Large intestine (tissue), 12 donors: ENCODE measurements at places on chromosomes 7 and 10.
A peak's percentile ranks its signal among the peaks of the same experiment; 100 is the strongest.

DNA sequence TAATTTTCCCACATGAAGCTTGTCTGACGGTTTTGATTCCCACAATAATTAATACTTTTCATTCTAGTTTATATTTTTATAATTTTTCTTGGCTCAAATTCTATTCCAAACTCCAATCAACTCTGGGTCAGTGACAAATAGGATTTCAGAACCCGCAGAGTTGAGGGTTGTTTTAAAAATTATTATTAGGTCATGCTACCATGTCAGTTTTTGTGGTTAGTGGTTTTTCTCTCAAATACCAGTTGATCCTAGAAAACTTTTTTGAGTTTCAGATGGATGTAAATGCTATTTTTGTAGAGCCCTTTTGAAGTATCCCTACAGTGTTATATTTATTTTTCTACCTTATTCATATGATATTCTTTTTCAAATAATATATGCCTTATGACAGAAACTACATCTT, 237.4 kb downstream of the SEMA3D start:
- no peak for DNase-seq

DNA sequence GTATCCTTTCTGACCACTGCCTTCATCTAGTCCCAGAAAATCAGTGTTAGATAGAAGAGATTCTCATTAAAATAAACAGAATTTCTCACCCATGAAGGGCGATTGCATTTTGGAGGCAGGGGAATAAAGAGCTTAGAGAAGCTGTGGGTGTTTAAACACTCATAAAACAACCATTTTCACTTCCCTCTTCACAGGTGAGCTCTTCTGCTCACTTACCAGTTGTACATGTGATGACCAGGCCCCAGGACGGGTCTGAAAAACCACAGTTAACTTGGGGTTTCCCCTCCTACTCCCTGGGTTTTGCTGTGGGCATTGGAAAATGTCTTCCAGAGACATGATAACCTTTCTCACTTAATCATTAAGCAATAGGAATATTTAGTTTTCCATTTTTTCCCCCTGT, 411.6 kb upstream of the DPP6 start:
- DNase-seq, result no peak

GRCh38 chr10:24039897-24040296, 169.0 kb upstream of the KIAA1217 start:
- peak; percentile 81 for DNase-seq

- no peak for DNase-seq
Observed at GRCh38 chr10:76175533-76176165, 744.2 kb downstream of the LRMDA start.

DNA sequence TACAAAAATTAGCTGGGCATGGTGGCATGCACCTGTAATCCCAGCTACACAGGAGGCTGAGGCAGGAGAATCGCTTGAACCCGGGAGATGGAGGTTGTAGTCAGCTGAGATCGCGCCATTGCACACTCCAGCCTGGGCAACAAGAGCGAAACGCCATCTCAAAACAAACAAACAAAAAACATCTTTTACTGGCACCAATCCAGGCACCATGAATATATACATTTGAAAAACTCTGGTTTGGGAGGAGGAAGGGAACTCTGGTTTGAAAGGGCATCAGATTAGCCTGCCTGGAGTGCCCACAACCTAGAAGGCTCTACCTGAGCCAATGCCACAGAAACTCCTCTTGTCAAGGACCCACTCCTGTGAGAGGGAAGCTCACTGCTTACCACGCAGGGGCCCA, 15.9 kb downstream of the POLL start:
- DNase-seq, result no peak

- DNase-seq, result peak; percentile 13
Observed at GRCh38 chr10:109474812-109475211, 448.5 kb downstream of the XPNPEP1 start.

DNA sequence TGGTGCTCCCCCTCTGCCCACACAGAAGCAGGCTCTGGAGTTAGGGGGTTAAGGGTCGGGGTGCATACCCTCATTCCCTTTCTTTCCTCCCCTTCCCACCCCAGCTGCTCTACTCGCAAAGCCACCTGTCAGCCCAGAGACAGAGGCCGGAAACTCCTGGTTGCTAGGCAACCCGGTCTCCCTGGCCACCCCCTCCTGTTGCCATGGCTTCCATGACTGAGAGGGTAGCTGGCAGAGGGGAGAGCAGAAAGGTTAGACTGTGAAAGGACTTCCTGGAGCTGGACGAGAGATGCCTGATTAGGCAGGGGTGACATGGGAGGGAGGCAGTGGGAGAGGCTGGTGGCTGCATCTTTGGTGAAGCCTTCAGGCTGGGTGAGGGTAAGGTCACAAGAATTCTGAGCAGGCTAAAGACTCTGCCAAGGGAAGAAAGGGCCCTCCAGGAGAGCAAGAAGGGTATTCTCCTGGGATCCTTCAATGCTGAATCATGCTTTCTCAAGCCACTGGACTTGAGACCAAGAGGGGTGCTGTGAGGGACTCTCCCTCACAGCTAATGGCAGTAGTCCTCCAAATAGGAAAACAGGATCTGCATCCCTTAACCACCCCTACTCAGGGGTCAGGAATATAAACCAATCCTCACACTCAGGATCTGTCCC, 5.4 kb downstream of the PSD start:
- no peak for DNase-seq

DNA sequence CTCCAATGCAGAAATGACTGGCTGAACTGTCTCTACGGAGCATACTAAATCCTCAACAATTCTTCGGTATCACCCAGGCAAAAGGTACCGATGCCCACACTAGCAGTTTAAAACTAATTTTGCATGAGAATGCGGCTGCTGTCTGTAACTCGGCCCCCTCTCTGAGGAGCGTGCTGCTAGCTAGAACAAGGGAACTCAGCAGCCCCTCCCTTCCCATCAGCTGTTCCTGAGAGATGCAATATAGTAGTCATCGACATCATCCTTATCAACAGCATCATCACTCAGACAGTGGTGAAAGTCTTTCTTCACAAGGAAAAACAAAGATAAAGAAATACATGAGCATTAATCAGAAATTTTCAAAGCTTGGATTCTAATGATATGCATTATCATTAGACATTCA, 189.1 kb upstream of the FRMD4A start:
- no peak for DNase-seq

DNA sequence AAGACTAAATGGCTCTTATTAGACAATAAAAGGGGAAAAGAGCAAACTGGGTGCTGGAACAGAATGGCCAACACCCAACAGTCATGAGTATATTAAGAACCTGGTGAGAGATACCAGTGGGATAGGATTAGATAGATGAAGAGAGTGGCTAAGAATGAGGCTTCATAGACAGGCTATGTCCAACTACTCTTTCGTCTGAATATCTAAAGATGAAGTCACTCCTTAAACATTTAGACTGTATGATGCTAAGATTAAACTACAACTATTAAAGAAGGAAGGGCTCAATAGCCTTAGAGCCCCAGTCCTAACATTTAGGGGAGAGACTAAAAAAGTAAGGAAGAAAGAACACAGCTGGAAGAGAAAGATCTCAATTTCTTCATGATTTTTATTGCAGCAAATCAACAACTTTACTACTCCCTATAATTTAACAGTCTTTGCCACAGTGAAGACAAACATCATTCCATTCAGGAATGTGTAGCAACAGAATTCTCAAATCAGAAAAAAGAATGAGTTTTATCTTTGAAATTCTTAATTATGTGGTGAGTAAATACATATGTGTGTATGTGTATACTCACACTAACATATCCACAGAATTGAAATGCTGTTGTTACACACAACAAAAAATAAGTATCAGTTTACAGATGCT, 45.6 kb downstream of the CACNA2D1 start:
- DNase-seq, result no peak

DNA sequence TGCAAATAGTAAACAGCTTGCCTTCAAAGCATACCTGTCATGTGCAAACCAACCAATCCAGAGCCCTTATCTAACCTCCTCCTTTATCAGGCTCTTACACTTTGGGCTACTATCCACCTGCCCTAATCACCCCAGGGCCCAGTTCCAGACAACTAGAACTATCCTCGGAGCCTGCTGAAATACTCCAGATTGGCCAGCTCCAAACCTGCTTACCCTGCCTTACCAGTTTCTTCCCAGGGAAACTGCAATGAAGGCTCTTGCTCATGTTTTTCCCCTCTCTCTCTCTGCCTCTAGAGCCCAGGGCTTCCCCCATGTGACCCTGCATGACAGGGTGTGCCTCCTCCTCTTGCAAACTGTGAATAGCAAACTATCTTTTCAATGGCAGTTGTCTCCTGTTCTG, 81.4 kb upstream of the CAPZA2 start:
- DNase-seq, result peak; percentile 66

GRCh38 chr10:3116508-3117100, 49.3 kb downstream of the PFKP start:
- DNase-seq, result no peak

GRCh38 chr10:98429320-98430072, 14.5 kb upstream of the PYROXD2 start:
- no peak for DNase-seq

GRCh38 chr10:132057191-132057681, 8.5 kb upstream of the JAKMIP3 start:
- no peak for DNase-seq

GRCh38 chr7:139647814-139648390, 124.4 kb downstream of the CLEC2L start:
- no peak for DNase-seq

- no peak for DNase-seq
Observed at GRCh38 chr10:122564980-122565379, 4.4 kb downstream of the DMBT1 start.

DNA sequence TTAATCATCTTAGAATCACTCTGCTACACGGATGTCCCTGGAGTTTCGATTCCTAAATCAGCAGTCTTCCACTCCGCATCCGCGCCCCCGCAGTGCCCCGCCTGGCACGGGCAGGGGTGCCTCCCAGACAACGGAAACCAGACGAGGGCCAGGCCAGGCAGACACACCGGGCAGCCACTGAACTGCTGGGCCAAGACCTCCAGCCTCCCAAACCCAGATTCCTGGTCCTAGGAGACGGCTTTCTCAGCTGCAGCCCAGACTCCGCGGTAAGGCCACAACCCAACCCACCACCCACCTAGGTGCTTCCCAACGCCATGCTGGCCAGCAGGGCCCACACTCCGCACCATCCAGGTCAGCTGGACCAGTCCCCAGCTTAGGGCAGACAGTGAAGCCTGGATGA, 33.2 kb downstream of the MAD1L1 start:
- no peak for DNase-seq

DNA sequence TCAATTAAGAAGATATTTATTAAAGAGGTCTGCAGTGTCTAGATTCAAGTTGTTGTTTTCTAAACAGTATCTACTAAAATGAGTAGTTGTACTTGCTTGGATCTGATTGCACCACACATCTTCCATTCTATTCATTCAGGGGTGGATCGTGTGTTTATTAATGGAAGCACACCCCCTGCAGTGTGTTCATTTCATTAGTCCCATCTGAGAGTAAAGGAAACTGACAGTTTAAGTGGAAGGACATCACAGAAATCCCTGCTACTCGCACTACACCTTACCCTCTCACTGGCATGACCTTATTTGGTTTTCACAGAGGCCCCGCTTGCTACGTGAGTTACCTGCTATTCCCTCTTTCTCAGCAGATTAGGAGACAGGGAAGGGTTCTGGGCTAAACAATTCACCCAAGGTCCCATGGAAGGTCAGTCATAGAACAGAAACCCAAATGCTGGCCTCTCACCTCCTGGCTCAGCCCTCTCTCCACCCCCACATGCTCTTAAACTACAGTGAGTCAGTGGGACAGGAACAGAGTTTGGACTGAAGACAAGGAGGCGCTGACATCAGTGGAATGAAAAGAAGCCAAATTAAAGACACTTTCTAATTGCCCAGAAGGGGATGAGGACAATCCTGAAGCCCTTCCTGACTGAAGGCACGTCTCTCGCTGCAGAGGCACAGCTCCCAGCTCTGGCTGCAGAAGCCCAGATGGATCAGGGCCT, 369.2 kb upstream of the NRP1 start:
- no peak for DNase-seq

DNA sequence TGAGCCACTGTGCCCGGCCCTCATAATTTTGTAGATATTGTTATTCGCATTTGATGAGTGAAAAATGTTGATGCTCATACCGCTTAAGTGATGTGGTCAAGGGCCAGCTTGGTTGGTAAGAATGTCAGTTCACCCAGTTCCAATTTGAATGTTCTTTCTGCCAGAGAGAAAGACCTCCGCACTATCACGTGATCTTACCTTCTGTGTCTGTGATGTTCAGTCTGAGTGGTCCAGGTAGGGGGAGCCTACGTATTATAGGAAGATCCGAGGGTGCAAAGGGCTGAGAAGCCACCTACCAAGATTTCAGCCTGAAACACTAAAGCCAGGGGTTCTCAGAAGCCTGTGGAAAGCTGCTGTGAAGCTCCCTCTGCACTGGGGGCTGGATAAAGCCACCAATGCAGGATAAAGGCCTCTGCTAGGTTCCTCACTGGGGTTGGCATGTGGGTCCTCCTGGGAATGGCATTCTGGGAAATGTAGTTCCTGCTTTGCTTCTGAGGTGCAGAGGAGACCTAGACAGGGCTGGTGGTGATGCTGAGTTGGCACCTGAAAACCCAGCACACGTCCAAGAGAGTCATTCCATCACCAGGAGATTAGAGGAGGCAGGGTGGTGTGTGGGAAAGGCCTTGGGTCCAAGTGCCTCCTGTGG, 64.7 kb upstream of the AOAH start:
- DNase-seq, result no peak

- DNase-seq, result no peak
Observed at GRCh38 chr7:82950436-82950835, 212.2 kb downstream of the PCLO start.

DNA sequence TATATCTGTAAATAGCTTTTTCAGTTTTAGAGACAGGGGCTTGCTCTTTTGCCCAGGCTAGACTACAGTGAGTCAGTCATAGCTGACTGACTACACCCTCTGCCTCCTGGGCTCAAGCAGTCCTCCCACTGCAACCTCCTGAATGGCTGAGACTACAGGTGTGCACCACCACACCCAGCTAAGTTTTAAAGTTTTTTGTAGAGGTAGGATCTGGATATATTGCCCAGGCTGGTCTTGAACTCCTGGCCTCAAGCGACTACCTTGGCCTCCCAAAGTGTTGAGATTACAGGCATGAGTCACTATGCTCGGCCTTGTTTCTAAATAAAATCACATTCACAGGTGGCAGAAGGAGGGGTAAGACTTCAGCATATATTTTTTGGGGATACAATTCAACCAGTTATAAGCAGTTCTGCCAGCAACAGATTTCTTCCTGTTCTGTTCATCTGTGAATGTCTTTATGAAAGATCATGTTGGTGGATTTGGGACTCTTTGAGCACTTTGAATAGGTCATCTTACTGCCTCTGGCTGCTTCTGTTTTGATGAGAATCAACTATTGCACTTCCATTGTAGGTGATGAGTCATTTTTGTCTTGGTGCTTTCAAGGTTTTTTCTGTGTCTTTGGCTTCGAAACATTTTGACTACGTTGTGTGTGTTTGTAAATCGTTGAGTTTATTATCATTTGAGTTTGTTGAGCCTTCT, 15.7 kb downstream of the RBM33 start:
- no peak for DNase-seq

DNA sequence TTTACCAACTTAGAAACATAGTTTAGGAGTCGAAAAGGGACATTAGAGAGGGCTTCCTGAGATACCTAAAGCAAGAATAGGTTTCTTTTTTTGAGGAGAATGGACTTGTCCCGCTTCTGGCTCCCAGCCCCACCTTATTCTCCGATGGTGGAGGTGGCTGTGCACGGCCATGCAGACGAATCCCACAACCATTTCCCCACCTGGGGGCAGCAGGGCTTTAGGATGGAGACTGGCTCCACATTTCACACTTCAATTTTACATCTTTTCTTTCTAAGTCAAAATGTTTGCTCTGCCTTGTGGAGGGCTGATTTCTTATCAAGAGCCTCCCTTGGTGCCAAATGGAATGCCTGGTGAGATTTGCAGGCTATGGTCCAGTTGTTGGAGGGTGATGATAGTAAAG, 118.5 kb downstream of the GLRX3 start:
- DNase-seq, result no peak

- DNase-seq, result no peak
Observed at GRCh38 chr7:87151729-87152111, 533 bp upstream of the DMTF1 start.
